ENCODE measurements at places on chromosomes 6 and 20.
A peak's percentile ranks its signal among the peaks of the same experiment; 100 is the strongest.

GRCh38 chr20:19451231-19451922 is 238.9 kb downstream of the SLC24A3 start:
- no peak for DNase-seq

DNA sequence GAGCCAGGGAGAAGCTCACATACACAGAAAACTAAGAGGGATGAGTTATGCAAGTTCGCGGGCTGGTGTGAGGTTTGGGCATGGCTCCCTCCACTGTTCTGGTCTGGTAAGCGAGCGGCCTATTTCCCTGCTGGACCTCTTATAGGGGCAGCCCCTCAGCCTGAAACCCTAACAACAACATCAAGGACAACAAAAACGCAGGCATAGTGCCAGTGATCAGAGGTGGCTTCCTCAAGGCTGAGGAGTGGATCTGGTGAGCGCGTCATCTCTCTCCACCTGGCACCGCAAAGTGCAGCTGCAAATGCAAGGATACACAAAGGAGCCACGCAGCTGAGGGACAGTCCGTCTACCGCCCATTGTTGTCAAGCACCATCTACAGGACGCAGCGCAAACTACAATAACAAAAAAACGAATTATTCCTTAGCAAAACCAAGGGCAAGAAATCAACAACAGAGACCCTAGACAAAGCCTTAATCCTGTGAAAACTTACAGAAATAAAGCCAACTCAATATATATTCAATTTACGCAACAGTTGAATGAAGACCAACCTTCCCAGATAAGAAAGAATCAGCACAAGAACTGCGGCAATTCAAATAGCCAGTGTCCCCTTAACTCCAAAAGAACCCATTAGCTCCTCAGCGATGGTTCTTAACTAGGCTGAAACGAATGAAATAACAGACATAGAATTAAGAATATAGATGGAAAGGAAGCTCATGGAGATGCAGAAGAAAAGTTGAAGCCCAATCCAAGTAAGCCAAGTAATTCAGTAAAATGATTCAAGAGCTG is 9.2 kb upstream of the DEFB110 start:
- no peak for DNase-seq

GRCh38 chr6:38804358-38804757 is 89.2 kb downstream of the DNAH8 start:
- no peak for DNase-seq

DNA sequence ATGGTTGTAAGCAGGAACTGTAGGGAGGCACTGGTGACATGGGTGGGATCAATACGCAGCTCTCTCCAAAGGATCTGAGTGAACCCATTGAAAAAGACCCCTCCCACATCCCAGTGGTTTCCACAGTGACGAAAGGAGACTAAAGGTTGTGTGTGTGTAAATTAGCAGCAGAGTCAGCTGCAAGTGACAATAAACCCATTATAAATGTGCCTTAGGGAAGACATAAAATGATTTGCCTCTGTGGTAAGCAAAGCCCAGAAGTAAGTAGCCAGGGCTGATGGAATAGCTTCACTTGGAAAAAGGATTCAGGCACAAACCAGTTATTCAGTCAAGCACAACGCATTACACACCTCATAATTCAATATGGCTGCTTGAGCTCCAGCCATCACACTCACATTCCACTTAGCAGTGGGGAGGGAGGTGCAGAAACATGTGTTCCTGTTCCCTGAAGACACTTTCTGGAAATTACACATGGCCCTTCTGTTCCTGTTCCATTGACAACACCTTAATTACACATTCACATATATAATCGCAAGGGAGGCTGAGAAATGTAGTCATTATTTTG is 231.4 kb downstream of the PREX1 start:
- DNase-seq: no peak

GRCh38 chr6:154930451-154930851 is 64.7 kb upstream of the TIAM2 start:
- no peak for DNase-seq

GRCh38 chr6:79640146-79641111 is 9.3 kb downstream of the SH3BGRL2 start:
- no peak for DNase-seq

DNA sequence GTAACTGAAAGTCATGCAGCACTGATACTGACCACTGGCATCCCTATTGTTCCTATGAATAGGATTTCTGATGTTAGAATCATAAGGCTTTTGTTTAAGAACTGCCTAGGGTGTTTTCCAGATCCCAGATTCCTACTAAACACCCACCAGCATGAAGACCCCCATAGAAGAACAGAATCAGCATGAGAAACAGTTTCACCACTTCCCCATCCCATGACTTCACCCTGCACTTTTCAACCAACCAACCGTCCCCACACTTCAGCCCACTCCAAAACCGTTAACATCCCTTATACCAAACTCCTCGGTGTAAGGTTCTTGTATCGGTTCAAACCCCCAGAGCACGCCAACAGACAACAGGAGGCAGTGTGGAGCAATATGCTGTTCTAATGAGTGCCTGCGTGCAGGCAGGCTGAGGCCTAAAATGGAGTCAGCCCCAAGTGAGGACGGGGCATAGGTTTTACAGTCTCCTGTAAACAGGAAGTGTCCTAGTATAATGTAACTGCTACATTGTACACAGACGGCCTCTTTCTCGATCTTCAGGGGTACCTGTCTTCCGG is 11.4 kb upstream of the SSTR4 start:
- DNase-seq: no peak

- no peak for DNase-seq
Measured at GRCh38 chr20:51360451-51361201, 181.9 kb downstream of the NFATC2 start.

DNA sequence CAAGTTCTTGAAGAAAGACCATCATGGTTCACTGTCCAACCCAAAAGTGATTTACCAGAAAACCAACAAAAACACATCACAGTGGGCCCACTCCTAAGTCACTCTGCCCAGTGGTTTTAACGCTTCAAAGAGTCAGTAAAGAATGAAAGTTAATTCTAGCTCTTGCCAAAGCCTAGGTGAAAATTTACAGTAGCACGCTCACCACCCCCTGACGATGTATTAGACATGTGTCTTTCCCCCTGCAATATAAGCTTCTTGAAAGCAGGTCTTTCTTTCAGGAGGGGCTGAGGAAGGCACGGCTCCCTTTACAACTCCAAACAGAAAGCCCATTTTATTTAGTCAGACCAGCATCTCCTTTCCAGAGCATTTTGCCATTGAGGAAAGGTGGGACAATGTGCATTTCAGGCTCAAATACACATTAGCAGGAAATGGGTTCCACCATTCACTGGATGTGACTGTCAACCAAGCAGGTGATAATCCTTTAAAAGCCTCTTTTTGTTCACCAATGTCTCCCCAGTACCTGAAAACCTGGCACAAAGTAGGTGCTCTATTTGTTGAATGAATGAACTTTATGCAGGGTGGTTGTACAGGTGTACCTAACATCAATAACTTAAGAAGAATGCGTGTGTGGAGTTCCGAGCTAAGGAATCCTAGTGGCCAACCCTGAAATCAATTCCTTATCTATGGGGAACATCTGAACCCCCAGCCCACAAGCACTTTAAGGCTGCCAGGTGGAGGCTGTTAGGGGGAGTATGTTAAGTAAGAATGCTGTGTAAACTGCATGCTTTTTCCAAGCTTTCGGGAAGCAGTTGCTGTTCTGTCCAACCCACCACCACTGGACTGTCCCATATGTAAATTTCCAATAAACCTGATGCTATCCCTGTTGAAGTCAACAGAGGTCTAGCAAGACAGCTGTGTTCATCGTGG is 11.4 kb downstream of the EZR start:
- DNase-seq: peak; percentile 56

- DNase-seq: no peak
Measured at GRCh38 chr6:79377888-79378348, 143.4 kb upstream of the HMGN3 start.

DNA sequence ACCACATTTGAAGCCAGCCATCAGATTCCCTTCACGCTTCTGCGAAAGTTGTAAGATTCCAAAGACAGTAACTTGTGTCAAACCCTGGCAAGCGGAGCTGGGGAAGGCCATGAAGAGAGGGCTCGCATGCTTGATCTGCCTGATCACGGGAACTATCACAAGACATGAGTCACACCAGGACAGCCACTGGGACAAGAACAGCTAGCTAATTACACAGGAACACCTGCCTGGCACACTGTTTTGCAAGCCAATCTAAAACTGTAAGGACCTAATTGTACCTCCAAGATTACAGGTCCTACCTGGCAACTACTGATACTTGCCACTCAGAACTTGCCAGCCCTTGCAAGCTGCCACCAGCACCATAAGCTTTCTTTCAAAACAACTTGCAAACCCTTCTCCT is 289.3 kb downstream of the KIF16B start:
- no peak for DNase-seq

- no peak for DNase-seq
Measured at GRCh38 chr6:112626468-112627082, 279.4 kb downstream of the RFPL4B start.

GRCh38 chr20:19381947-19382346 is 169.5 kb downstream of the SLC24A3 start:
- no peak for DNase-seq

DNA sequence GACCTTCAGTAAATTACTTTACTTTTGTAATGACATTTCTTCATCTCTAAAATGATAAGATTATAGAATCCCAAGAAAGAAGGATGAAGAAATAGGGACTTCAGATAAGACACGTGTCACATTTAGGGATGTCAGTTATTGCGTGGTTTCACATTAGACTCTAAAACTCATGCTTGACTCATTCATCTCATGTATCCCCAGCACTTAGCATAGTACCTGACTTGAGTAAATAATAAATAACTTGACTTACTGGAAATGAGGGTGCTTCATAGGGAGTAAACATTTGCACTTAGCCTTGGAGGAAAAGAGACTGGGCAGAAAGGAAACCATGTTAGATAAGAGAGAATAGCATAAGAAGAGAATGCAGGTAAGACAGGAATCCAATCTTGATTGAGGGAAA is 37.2 kb downstream of the VTA1 start:
- no peak for DNase-seq

DNA sequence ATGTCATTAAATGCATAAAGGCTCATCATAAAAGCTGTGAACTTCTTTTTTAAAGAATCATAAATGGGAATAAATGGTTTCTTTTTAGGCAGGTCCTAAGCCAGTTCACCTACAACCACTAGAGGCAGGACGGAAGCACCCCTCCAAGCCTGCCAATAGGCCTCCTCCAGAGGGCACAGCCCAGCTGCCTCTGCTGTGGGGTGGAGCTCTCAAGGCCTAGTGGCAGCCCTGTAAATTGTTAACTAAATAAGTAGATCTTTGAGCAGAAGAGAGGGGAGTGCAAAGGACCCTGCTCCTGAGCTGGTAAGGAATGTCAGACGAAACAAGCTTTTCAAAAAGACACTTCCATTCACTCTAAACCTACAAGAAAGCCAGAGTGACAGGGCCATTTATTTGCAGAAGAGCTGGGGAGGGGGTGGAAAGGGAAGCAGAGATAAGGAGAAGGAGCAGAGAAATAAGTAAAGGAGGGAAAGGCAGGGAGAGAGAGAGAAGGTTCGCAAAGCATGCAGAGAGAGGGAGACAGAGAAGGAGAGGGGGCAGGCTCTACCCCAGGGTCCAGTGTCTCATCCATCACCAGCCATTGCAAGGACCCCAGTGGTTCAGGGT is 18.0 kb upstream of the MAFB start:
- DNase-seq: no peak

DNA sequence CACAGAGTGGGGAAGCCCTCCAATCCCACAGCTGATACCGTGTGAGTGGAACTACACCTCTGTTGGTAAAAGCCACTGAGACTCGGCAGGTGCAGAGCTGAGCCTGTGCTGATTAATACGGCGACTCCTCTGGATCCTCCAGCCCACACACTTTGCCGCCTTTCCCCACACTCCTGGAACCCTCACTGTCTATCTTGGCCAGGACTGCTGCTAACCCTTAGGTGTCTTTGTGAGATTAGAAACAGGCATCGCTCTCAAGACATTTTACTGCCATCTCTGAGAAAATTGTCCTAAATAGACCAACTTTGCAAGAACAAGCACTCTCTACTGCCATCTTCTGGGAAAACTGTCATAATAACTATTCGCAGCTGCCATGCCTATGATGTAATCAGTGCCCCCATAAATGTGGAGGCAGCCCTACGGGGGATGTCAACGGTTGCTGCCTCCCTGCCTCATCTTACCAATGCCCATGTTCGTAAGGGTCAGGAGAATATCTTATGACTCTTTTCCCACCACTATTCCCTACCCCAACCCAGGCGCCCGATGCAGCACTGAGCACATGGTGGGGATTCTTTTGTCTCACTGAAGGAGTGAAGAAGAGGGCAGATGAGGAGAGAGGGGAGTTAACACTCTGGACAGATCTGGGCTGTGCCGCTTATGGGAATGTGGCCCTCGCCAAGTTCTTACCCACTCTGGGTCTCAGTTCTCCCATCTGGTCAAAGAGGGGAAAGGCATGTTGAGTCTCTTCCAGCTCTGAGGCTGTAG is 26.1 kb upstream of the KCNB1 start:
- peak; percentile 46 for DNase-seq

GRCh38 chr6:28349344-28349891 is 329 bp upstream of the ZKSCAN3 start:
- DNase-seq: no peak

DNA sequence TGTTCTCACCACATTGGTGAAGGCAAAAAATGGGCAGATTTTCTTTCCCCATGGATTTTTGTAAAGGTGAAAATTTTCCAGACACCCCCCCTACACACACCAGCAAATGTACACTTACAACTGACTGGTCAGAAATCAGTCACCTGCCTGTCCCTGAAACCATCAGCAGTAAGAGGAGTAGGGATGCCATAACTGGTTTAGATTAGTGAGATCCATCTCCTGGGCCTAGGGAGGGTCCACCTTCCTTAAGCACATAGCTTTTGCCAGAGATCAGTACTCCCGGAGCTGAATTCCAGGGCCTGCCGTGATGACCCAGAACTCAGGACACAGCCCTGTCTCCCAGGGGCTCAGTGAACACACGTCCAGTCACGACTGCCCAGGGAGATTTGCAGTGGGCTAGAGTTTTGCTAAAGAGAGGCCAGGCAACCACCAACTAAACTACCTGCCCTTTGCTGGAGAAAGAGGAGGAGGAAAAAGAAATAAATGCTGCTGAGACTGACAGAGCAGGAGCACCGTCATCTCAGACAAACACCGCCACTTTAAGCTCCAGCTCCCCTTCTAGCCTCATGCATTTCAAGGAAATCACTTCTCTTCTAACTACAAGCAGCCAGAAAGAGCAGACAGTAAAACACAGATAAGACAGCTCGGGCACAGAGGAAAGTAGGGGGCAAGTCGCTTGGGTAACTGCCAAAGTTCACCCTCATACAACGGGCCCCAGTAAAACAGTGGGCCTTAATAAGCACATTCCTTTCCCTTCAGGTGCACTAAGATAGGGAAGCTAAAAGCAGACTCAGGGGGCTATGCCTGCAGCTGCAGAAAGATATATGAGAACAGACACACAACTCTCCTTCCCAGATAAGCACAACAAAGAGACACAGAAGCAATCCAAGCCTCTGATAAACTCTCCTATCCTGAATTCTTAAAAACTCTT is 82.6 kb upstream of the SPTLC3 start:
- DNase-seq: no peak

GRCh38 chr20:21174516-21175239 is 48.8 kb downstream of the KIZ start:
- no peak for DNase-seq

GRCh38 chr6:105179244-105180065 is at the start of gene POPDC3:
POPDC3 (minus strand) TSS chr6:105180014; CDS start chr6:105161909, 18,105 bp downstream.
- no peak for DNase-seq

All from CD4-positive, alpha-beta T cell treated with Interleukin-17A for 1 hour (primary cell).